CD4-positive, alpha-beta T cell (primary cell): ENCODE measurements at places on chromosomes 11 and 22.

DNA sequence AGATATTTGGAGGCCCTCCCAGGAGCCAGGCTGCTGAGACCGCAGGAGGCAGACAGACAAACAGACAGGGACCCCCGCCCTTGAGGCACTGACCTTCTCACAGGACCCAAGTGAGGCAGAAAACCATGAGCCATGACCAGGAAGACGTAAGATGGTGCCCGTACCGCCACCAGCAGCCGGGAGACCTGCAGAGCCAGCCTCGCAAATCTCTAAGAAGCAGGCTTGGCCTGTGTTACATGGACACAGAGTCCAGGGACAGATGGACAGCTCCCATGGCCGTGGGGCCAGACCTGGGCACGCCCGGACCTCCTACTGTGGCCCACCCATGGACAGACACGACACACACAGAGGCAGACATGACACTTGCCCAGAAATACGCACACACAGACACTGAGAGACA is 30.7 kb upstream of the TOLLIP start:
- DNase-seq: no peak

GRCh38 chr11:115693002-115693401 is 188.8 kb upstream of the CADM1 start:
- no peak for DNase-seq

GRCh38 chr11:10633261-10633660 is 60.3 kb downstream of the IRAG1 start:
- DNase-seq: no peak

GRCh38 chr11:64923151-64923661 is 1.3 kb upstream of the PPP2R5B start:
- peak; percentile 42 for DNase-seq

DNA sequence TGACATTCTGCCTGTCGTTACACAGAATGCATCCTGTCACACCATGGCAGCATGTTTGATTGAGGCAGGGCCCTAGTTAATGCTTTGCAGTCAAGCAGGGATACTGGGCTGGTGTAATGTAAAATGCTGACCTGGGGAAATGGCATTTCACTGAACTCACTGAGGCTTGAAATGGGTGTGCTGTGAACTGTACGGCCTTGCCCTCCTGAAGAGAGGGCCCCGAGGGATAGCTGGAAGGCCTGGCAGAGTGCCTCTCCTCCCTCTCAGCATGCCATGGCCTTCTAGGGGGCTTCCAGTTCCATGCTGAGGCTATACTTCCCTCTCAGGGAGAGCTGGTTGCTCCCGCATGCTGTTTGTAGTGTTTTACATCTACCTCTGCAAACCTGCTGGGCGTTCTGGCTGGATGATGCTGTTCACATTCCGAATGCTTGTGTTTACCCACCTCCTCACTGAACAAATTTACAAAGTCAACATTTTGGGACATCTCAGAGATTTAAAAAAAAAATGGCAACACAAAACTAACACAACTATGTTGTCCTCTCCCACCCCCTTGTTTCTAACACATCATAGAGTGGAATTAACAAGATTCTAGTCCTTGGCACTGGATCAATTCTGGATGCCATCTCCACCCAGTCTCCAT is 416.7 kb upstream of the CADM1 start:
- DNase-seq: no peak

DNA sequence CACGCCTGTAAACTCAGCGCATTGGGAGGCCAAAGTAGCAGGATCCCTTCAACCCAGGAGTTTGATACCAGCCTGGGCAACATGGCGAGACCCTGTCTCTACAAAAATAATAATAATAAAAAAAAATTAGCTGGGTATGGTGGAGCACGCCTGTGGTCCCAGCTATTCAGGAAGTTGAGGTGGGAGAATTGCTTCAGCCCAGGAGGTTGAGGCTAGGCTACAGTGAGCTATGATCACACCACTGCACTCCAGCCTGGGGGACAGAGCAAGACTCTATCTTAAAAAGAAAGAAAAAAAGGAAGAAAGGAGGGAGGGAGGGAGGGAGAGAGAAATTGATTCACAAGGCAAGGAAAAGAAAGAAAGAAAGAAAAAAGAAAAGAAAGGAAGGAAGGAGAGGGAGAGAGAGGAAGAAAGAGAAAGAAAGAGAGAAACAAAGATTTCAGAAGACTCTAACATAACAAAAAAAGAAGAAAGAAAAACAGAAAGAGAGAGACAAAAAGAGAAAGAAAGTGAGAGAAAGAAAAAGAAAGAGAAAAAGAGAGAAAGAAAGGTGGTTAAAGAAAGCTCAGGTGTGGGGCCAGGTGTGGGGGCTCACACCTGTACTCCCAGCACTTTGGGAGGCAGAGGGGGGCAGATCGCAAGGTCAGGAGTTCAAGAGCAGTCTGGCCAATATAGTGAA is 37.3 kb upstream of the MYH9 start:
- no peak for DNase-seq
